Mesothelial cell of epicardium (in vitro differentiated cells): ENCODE measurements at places on chromosomes 5 and 9. TPM values are rescaled to one million over a fixed set of nuclear protein-coding genes. Genes with fewer than 3 reads are reported as not detected.

DNA sequence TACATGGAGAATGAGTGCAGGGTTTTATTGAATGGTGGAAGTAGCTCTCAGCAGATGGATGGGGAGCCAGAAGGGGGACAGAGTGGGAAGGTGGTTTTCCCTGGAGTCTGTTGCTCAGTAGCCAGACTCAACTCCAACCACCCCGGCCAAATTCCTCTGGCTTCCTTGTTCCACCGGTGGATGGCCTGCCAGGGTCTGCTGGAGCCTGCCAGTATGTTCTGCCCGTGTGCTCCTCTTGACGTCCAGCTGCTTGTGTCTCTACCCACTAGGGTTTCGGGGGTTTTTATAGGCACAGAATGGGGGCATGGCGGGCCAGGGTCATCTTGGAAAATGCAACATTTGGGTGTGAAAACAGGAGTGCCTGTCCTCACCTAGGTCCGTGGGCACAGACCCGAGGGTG is 51.4 kb upstream of the KLF9 start:
- no peak for DNase-seq

GRCh38 chr5:55021410-55021809 is 2.6 kb upstream of the GZMK start:
- DNase-seq: no peak

GRCh38 chr5:175254155-175254554 is 189.8 kb downstream of the DRD1 start:
- DNase-seq: no peak

DNA sequence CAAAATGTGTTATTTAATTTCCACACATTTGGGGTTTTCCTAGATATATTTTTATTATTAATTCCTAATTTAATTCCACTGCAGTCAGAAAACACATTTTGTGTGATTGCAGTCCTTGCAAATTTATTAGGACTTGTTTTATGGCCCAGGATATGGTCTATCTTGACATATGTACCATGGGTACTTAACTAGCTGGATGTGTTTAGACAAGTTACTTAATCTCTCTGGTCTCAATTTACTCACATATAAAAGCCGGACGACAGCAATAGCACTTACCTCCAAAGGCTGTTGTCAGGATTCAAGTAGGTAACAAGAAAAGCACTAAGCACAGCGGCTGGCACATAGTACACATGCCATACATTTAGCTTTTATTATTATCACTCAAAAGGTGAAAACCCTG is 118.2 kb upstream of the MSX2 start:
- no peak for DNase-seq

GRCh38 chr5:65858316-65858715 is 68.1 kb upstream of the ERBIN start:
- no peak for DNase-seq

GRCh38 chr5:54753034-54753433 is 232.4 kb downstream of the ESM1 start:
- DNase-seq: no peak

DNA sequence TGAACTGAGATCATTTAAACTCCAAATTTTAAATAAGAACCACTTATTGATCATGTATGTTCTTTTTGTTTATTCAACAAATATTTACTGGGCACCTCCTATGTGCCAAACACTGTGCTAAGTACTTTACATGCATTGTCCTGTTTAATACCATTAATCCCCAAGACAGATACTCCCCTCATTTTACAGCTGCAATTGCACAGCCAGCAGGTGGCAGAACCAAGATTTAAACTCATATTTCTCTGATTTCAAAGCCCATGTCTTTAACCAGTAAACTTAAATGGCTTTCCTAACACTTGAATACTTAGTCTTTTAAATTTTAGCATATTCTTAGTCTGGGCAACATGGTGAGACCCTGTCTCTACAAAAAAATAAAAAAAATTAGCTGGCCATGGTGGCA is 43.4 kb upstream of the KIAA1958 start:
- no peak for DNase-seq

The CRHBP gene
- total RNA-seq: 5.3 to 10.7 TPM (median 8.0 TPM) in 3 replicates

DNA sequence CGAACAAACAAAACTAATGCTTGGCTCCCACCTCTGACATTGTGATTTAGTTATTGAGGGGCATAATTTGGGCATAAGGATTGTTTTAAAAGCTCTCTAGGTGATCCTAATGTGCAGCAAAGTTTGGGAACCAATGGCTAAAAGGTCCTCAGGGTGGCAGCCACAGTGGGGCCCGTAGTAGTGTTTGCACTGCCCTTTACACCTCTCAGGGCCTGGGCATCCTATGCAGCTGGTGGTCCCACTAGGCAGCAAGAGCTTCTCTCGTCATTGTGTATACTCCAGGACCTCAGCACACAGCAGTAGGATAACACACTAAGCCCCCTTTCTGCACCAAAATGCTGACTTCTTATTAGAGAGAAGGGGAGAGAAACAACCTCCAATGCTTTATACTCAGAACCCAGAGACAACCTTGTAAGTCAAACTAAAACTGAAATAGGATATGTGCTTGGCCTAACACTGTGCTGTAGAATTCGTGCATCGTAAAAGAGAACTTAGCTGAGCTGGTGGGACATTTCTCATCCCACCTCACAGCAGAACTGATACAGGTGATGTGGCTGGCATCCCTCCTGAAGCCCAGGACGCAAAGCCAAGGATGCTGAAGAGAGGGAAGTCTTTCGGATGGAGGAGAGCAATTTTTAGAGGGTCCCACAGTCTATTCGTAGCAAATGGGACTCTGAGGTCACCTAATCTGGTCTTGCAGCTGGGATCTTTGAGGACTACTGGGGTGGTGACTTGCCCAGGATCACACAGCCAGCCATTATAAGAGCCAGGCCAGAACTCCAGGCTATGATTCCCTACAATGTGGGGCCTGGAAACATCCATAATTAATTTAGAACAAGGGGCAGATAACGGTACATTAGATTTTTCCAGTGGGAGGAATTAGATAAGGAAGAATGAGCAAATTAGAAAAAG is 1.2 kb downstream of the GLRX start:
- no peak for DNase-seq

DNA sequence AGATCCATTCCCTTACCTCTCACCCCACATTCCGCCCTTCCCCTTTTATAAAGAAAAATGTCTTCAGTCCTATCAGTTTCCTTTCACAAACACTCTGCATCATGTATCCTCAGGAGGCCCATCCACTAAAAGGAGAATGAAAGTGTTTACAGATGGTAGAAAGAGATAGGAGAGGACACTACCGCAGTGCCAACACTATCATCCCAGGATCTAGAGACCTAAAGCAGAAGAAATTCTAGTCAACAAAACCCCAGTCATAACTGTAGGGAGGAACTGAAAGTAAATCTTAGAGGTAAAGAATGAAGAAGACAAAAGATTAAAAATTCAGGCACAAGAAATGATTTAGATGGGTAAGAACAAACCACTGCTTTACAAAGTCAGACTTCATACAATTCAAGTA is 114.1 kb downstream of the MLLT3 start:
- DNase-seq: no peak

- DNase-seq: no peak
These were observed 5.9 kb downstream of the SLC35A4 start for GRCh38 chr5:140570488-140570887.

The PRRT1B gene
- total RNA-seq: not detected in 3 replicates

GRCh38 chr9:37466037-37466709 is 923 bp upstream of the ZBTB5 start:
- peak; percentile 82 for DNase-seq

- no peak for DNase-seq
These were observed 490.9 kb downstream of the NFIB start for GRCh38 chr9:13823026-13823425.

DNA sequence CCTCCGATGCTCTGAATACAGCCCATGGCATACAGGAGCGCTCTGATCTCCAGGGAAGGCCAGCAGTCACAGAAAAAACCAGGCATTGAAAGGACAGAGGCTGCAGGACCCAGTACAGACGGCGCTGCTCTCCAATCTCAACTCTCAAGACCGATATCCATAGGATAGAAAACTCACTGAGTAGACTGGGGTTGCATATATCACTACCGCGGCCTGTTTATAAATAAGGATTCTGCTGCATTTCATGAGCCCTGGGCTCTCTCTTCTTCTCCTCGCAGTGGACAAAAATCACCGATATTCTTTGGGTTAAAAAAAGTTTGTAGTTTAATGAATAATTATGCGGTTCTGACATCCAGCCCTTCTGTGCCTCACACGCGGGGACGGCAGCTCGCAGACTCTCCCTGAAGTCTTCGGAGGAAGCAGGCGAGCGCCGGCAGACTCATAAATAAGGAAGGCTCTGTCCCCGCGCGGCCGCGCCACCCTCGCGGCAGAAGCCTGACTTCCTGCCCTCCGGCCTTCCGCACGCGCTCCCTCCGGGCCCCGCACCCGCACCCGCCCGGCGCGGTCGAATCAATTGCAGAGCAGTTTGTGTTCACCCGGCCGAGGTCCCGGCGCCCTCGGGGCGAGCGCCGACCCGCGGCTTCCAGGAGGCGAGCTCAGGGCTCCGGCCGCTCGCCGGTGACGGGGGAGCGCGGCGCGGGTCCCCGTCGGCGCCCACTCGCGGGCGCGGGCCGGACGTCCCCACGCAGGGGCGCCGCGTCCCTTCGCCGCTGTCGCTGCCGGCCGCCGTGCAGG is at the start of gene FAM78A:
Gene FAM78A, minus strand, starts transcription at position 417 of the 795 bp plus-strand sequence. Its CDS starts 331 bp downstream, at position 86.
- DNase-seq: no peak

The N4BP3 gene
- total RNA-seq: 1.8 to 2.3 TPM (median 2.1 TPM) in 3 replicates

- DNase-seq: no peak
These were observed 112.9 kb downstream of the CAMK4 start for GRCh38 chr5:111337133-111337532.

- no peak for DNase-seq
These were observed 448.0 kb downstream of the CCDC171 start for GRCh38 chr9:16000811-16001210.

- DNase-seq: no peak
These were observed 3.7 kb downstream of the RGS3 start for GRCh38 chr9:113467183-113467582.

GRCh38 chr9:72185561-72185960 is 36.3 kb downstream of the GDA start:
- no peak for DNase-seq

DNA sequence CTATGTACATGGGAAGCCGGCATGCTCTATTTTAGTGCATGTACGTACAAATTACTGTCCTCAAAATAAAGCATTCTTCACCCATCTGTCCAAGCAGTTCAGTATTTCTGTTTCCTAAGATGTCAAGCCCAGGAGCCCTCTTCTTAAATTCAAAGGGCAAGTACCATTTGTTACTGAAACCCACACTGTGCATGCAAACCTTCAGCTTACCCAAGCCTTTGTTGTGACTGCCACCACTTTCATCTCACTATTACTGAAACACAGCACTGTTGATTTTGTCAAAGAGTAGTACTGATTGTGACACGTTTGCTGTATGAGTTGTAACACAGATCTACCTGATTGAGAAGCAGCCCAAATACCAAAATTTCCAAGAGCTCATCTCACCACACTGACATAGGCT is 390.4 kb upstream of the IZUMO3 start:
- no peak for DNase-seq

The CDK9 gene
- 110 to 120 TPM (median 112 TPM) in 3 replicates for total RNA-seq

- no peak for DNase-seq
These were observed 37.6 kb downstream of the ACER2 start for GRCh38 chr9:19446361-19446861.

- peak; percentile 84 for DNase-seq
These were observed 613 bp downstream of the ZBTB5 start for GRCh38 chr9:37464426-37465248.

The SMARCA2 gene
- 81.2 to 96.2 TPM (median 93.6 TPM) in 3 replicates for total RNA-seq

The SPATA31A6 gene
- total RNA-seq: not detected in 3 replicates

DNA sequence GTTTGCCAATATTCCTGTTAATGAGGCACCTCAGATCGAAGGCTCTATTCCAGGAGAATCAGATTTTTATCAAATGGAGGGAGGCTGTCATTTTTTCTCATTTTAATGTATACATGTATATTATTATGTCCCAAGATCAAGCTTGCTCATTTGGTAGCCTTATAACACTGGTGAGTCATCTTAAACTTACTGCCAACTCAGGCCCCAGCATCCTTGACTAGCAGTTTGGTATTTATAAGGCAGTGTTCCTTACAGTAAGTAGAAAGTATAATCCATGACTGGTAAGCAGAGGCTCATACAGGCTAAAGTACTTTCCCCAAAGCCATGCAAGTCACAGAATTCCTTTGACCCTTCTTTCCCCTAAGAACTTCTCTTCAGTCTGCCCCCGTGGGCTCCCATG is 90.7 kb upstream of the NR3C1 start:
- DNase-seq: no peak

DNA sequence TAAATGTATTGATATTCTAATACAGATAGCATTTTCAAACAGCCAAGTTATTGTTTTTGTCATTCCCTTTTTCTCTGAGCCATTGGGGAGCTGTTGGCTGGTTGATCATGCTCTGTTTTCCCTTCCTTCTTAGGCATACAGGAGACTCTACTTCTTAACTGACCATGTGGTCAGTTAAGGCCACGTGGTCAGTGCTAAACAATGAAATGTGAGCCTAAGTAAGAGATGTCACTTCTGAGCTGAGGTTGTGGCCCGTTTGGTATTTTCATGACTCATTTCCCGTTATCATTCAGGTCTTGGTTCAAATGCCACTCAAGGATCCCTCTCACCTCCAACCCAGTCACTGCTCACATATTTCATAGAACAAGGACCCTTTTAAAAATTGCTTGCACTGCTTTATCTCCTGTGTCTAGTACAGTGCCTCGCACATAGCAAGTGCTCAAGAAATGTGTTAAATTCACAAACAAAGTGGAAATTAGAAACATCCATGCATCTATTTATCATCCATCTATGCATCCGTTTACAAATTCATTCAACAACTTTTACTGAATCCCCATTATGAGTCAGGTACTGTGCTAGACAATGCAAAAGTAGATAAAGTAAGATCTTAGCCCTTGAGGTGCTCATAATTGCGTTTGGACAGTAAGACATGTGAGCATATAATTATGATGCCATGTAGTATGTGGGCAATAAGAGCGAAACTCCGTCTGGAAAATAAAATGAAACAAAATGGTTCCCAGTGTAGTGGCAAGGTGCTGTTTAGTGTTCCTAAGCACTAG is 50.7 kb downstream of the ARRDC3 start:
- DNase-seq: no peak

The PCDHGC5 gene
- 2.6 to 3.5 TPM (median 3.5 TPM) in 3 replicates for total RNA-seq

DNA sequence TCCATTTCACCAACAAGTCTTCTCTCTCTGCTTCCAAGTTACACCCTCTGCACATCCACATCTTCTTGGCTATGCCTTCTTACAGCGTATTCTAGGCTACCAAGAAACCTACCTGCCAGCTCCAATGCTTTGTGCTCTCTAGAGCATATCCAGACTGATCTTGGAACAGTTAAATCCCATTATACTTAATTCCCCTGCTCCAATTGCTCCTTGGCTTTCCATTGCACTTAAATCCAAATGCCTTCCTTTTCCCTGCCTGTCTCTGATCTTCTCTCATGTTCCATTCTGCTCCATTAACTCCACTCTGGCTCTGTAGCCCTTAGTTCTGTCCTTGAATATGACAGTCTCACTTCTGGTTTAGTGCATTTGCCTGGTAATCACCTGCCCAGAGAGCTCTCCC is 322.4 kb downstream of the LRRC70 start:
- DNase-seq: no peak

- no peak for DNase-seq
These were observed 251.0 kb upstream of the IRX1 start for GRCh38 chr5:3344671-3345070.

GRCh38 chr9:757246-757881 is 84.1 kb upstream of the DMRT1 start:
- DNase-seq: no peak

The INSL6 gene
- total RNA-seq: not detected in 3 replicates

The TEK gene
- 5.9 to 6.7 TPM (median 6.1 TPM) in 3 replicates for total RNA-seq

The IL17B gene
- total RNA-seq: 0.34 TPM in 1 of 3 replicates, not detected in the others
